ENCODE measurements at places on chromosomes 3 and 15.

- no peak for DNase-seq
Observed at GRCh38 chr3:86838927-86839326, 152.0 kb downstream of the VGLL3 start.

- DNase-seq: no peak
Observed at GRCh38 chr15:51121118-51121517, 26.4 kb upstream of the TNFAIP8L3 start.

DNA sequence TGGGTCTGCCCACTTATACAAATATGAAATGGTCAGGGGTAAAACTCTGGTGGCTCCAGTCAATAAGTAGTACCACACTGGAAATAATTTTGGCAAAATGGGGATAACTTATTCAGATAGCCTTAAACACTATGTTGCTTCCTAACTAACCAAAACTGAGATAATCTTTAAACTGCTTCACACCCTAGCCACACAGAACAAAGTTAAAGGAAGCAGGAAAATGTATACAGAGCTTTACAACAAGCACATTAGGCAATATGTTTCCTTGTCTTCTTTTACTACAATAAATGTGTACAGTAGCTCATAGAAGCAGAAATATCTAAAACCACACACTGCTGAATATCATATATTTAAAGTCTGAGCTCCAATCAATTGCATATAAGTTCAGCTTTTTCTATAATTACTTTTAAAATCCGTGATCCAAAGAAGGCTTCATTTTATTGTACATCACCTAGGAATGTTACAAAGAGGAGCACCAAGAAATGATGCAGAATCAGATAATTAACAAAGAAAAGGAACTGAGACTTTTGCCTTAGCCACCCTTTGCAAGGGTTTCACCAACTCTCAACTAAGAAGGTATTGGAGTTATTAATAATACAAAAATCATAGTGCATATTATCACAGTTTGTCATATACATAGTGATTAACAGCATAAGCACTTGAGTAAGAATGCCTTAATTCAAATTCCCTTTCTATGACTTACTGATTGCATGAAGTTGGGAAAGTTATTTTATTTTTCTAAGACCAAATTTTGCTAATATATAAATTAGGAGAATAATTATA is 9.2 kb upstream of the SSR3 start:
- no peak for DNase-seq

- DNase-seq: no peak
Observed at GRCh38 chr15:92833106-92833433, 67.1 kb upstream of the CHD2 start.

- no peak for DNase-seq
Observed at GRCh38 chr15:83930392-83931212, 276.7 kb downstream of the ADAMTSL3 start.

DNA sequence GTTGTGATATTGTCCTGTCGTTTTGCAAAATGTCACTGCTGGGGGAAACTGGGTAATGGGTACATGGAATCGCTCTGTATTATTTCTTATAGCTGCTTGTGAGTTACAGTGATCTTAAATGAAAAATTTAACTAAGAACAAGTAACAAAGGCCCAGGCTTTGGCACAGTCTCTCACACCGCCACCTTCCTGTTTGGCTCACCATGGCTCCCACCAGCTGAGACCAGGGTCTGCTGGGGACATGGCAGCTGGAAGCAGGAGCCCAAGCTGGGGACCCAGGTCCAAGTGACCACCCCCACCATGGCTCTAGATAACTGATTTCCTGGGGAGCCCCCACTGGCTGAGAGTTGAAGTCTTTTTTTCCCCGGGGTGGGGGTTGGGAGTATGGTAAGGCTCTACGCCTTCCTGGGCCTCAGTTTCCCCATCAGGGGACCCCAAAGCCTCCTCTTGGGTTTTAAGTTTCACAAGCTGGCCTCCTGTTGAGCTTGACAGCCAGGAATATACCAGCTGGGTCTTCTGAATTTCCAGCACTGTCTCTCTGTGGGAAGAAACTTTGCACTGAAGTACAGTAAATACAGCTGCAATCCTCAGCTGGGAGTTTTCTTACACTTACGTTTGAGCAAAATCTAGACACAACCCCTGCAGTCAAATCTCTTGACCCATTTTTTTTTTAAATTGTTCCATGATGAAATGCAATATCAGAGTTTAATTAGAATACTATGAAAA is 26.1 kb downstream of the ABTB1 start:
- DNase-seq: no peak

GRCh38 chr3:191415566-191415965 is 45.4 kb upstream of the PYDC2 start:
- DNase-seq: no peak

DNA sequence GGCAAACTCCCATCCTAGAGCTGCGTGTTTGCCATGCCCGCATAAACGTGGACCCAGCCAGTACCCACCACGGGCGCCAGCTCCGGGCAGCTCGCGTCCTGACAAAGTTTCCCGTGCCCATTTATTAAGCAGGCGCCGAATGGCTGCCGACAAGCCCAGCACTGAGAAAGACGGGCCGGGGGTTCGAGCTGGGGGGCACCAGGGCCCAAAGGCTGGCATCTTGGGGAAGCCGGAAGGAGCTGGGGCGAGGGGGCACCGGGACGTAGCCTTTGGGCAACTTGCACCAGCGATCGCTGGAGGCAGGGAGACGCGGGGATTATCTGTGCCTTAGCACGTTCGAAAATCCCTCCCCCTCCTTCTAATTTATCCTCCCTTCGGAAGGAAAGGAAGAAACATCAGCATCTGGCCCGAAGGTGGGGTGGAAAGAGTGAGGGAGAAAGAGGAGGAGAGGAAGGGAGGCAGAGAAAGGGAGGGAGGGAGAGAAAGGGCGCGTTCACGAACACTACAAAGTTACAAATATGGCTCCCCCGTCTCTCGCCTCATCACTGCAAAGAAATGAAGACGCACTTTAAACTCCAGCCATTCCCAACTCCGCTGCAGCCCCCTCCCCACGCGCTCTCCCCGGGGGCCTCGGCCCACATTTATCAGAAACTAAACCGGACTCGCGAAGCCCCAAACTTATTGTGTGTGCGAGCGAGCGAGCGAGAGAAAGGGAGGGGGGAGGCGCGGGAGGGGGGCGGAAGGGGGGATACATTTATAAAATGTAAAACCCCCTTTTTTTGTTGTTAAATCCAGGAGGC is 1.0 kb downstream of the ANP32A start:
- peak; percentile 66 for DNase-seq

DNA sequence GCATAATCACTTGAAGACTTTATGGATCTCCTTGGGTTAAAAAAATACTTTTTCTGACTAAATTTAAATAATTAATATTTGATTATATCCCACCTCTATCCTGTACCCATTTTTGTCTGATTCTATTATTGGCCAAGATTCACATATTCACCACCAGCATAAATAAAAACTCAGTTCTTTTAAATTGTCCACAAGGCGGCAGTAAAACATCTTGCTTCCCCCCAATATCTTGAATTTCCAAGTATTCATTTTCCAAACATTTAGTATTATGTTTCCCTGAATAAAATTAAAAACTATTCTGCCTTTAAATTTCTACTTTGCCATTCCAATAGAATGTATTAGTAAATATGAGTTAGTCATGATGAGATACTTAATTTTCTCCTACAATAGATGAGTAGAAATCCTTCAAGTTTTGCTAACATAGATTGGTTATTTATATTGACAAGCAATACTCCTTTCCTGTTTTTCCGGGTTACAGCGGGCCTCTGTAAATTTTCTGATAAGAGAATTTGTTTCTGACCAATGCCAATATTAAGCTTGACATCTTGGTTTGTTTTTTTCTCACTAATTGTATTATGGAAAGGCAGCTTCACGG is 218.7 kb upstream of the MDFIC2 start:
- no peak for DNase-seq

- DNase-seq: no peak
Observed at GRCh38 chr3:21783839-21784238, 32.8 kb upstream of the ZNF385D start.

- DNase-seq: no peak
Observed at GRCh38 chr3:10000686-10001085, 14.0 kb upstream of the EMC3 start.

- no peak for DNase-seq
Observed at GRCh38 chr15:44489464-44489863, 47.5 kb upstream of the EIF3J start.

GRCh38 chr3:27644941-27645340 is 77.2 kb downstream of the EOMES start:
- no peak for DNase-seq

GRCh38 chr15:88141269-88141889 is 115.2 kb downstream of the NTRK3 start:
- no peak for DNase-seq

DNA sequence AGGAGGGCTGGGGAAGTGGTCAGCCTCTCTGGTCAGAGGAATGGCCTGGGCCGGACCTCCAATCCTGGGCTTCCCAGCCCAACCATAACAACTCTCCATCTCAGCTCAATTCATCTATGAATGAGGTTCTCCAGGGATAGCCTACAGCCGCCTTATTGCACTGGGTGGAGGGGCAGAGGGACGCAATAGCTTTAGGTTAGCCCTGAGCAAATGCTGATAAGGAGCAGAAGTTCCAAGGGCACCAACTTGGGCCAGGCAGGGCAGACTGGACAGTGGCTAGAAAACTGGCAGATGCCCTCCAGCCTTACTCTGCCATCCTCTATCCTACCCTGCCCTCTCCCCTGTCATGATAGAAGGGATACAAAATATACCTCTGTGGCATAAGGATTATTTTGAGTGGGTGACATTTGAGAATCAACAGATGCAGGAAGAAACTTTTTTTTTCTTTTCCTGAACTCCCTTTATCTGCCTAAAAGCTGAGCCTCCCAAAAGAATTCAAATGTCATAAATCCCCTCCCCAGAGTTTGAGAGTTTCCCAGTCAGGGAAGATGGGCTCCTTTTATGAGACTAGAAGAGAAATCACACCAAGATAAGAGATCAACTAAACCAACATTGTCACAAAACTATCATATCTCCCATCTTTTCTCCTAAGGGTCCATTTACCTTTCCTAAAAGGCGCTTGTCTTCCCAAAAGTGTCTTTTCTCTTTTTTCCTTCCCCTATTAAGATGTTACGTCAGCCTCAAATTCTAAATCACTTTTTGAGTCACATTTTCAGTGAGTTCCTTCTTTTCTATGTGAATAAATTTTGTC is 40.4 kb upstream of the C15orf39 start:
- DNase-seq: no peak

GRCh38 chr15:87962428-87962827 is 294.1 kb downstream of the NTRK3 start:
- DNase-seq: no peak

- no peak for DNase-seq
Observed at GRCh38 chr3:194705227-194705626, 19.5 kb downstream of the FAM43A start.

DNA sequence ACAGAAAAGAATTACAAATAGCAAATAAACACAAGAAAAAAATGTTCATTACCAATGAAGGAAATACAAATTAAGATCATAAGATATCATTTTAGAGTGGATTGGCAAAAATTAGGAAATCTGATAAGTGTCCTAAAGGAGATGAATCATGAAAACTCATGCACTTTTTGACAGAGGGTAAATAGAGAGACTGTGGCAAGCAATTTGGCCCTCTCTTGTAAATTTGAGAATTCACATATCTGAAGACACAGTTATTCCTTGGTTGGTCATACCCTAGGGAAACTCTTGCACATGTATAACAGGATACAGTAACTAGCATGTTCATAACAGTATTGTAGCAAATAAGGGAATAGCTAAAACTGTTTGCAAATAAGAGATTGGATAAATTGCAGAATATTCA is 246.0 kb upstream of the GADL1 start:
- no peak for DNase-seq

- DNase-seq: no peak
Observed at GRCh38 chr3:39457361-39457760, 10.1 kb upstream of the MOBP start.

GRCh38 chr15:45454814-45455213 is 67.7 kb downstream of the SLC30A4 start:
- peak; percentile 53 for DNase-seq

DNA sequence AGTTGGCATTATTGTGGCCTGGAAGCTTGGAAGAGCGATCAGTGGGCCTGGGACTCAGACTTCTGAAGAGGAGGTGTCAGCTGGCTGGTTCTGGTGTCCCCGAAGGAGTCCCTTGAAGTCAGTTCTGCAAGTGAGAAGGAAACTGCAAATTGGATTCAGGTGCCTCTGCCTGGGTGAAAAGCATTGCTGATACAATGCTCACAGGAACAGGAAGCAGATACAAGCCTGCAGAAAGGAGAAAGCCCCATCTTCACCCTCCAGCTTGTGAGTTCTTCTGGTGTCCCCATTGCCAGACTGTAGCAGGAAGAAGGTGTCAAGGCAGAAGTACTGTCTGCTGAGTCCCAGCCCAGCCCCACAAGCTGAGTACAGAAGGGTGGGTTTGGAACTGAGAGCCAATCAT is 271.3 kb downstream of the PLOD2 start:
- DNase-seq: no peak

- DNase-seq: peak; percentile 48
Observed at GRCh38 chr15:69782809-69783208, 314.9 kb downstream of the TLE3 start.

GRCh38 chr3:106428565-106428994 is 559.8 kb upstream of the CBLB start:
- DNase-seq: no peak

GRCh38 chr3:10259798-10260197 is 11.5 kb downstream of the TATDN2 start:
- DNase-seq: no peak

- no peak for DNase-seq
Observed at GRCh38 chr3:194285024-194285849, 65.9 kb downstream of the CPN2 start.

DNA sequence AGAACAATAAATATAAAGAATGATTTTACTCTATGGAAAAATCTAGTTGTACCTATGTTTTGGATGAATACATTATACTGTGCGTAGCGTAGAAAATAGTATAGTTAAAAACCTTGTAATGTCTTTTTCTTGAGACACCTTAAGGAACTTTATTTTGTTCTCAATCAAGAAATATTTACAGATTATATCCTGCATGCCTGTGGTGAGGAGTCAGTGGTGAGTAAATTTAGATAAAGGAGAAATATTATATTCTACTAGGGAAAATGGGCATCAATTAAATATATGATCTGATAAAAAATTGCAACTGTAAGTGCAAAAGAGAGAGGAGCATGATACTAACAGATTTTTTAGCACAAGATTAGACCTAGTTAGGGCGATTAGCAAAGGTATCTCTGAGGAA is 157.7 kb downstream of the RBMS3 start:
- no peak for DNase-seq

DNA sequence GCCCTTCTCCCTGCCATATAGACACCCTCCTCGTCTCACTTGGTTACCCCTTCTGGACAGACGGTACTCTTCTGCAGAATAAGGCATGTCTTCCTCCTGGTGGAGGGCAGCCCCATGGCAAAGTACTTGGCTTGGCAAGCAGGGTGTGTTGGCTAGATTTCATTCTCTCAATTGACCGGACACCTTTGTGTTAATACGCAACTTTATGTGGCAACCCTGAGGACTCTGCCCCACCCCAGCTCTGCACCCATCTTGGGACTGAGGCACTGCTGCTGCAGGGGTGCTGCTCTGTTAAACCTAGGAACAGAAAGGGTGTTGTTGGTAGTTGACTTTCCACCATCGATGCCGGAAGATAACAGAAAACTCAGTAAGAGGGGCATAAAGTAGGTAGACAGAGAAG is 55.2 kb downstream of the PTPRG start:
- DNase-seq: no peak

- no peak for DNase-seq
Observed at GRCh38 chr3:44914936-44915335, 40.5 kb downstream of the TGM4 start.

GRCh38 chr15:98896802-98897732 is 110.5 kb downstream of the PGPEP1L start:
- no peak for DNase-seq
